ENCODE measurements at places on chromosomes 2 and 18.

DNA sequence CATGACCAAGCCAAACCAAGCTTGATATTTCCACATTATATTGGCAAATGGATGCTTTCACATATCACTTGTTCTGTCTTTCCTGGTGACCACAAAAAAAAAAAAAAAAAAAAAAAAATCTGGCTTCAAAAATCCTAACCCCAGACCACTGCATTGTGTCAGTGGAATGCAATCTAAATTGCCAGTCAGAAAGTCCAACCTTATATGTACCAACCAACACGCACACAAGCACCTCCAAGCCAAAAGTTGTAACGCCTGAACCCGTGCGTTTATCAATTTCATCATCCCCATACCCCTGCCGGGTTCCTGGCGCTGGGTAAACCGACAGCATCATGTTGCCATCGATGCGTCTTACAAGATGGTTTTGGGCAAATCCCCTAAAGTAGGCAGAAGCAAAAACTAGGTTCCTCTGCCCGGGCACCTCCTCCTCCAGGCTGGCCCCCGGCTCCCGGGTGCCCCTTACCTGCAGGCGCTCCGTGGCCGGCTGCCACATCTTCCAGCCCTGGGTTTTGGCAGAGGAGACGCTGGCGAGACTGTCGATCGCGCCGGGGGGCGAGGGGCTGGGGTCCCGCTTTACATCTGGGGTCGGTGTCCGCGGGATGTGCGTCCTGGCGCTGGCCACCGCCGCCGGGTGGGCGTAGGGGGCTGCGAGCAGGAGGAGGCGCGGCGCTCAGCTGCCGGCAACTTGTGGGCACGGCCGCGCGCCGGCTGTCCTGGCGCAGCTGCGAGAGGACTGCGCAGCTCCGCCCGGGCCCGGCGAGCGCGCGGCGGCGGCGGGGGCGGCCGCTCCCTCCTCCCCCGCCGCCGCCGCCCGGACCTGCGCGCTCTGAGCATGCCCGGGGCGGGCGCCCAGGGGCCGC lies at the start of gene PID1:
TSS of gene PID1 (minus strand) at position 737 of the 860 bp plus-strand sequence. CDS start at position 493, 244 bp downstream.
- no peak for DNase-seq

- no peak for DNase-seq
Observed at GRCh38 chr2:65730186-65730585, 297.8 kb upstream of the SPRED2 start.

DNA sequence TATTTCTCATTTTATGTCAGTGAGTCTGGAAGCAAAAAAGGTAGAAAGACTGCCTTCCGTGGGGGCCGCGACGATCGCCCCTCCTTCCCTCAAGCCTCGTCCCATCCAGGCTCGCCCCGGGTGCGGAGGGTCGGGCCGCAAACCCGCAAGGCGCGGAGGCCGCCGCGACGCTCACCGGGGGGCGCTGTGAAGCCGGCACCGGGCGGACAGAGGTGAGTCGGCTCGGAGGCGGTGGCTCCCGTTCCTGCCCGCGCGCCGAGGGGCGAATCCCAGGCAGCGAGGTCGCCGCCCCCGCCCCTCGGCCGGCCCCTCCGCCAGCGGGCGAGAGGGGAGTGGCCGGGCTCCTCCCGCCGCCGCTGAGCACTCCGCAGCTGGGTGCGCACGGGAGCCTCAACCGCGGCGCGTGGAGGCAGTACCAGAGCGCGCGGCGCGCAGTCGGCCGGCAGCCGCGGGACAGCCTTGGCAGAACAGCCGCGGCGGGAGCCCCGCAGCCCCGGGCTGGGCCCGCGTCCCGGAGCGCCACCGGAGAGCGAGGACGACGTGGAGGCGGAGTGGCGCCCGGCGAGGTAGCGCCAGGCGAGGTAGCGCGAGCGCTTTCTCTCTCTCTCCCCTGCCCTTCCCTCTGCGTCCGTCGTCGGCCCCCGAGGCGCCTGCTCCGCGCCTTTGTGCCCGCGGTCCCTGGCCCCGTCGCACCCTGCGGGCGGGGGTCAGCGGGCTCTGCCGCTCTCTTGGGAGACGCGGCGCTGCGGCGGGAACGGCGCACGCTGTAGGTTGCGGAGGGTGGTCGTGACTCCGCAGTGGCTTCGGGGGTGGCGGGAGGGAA lies at the start of gene MYO1B:
TSS of gene MYO1B (plus strand) at position 359 of the 823 bp plus-strand sequence. CDS start 31,492 bp downstream, outside the sequence.
- DNase-seq: peak; percentile 59

DNA sequence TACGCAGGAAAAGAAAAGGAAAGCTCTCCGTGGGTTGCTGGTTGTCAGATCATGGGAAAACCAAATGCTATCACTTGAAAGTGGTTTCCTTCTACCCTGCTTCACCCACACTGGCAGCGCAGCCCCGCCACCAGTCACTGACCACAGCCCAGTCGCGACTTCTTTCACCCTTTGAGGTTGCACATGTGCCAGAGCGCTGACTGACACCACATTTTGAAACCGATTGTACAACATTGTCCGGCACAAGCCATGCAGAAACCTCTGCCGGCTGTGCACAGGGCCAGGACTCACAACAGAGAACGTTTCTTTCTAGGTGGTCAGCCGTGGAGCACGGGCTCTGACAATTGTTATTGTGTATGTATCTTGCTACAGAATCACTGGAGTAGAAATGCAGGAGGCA lies 827.2 kb upstream of the POU3F3 start:
- no peak for DNase-seq

GRCh38 chr2:60535685-60536312 lies 17.7 kb downstream of the BCL11A start:
- no peak for DNase-seq

- DNase-seq: no peak
Observed at GRCh38 chr2:145777914-145778313, 1258.0 kb upstream of the ZEB2 start.

GRCh38 chr2:128488434-128488833 lies 169.8 kb upstream of the HS6ST1 start:
- DNase-seq: no peak

GRCh38 chr2:104856086-104856972 lies 2.4 kb downstream of the POU3F3 start:
- no peak for DNase-seq

- DNase-seq: peak; percentile 46
Observed at GRCh38 chr2:174771631-174772471, 7.6 kb upstream of the CHRNA1 start.

DNA sequence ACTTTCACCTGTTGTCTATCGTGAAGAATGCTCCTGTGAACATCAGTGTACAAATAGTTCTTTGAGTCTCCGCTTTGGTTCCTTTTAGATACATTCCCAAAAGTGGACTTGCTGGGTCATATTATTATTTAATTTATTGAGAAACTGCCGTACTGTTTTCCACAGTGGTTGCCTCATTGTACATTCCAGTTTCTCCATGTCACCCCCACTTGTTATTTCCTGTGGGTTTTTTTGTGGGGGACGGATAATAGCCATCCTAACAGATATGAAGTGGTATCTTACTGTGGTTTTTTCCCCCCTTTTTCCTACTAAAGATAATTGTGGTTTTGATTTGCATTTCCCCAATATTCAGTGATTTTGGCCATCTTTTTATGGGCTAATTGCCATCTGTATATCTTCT lies 53.8 kb downstream of the SMCHD1 start:
- no peak for DNase-seq

GRCh38 chr2:64910972-64911433 lies 78.2 kb upstream of the SLC1A4 start:
- peak; percentile 31 for DNase-seq

- no peak for DNase-seq
Observed at GRCh38 chr18:43772907-43773306, 495.6 kb upstream of the SYT4 start.

GRCh38 chr2:44560352-44560751 lies 198.6 kb downstream of the CAMKMT start:
- DNase-seq: peak; percentile 6

DNA sequence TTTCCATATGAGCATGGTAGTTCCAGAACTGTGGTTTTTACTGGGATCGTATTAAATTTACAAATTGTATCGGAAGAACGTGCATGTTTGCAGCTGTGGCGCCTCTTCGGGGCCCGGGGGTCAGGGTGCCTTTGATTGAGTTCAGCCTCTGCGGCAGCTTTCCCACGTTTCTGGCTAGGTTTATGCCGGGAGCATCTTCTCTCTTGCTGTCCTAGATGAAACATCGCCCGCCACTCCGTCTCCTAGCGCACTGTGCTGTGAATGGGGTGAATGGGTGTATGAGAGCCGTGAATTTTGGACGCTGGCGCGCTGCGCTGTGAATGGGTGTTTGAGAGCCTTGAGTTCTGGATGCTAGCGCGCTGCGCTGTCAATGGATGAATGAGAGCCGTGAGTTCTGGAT lies 12.3 kb downstream of the PDCD1 start:
- DNase-seq: no peak

DNA sequence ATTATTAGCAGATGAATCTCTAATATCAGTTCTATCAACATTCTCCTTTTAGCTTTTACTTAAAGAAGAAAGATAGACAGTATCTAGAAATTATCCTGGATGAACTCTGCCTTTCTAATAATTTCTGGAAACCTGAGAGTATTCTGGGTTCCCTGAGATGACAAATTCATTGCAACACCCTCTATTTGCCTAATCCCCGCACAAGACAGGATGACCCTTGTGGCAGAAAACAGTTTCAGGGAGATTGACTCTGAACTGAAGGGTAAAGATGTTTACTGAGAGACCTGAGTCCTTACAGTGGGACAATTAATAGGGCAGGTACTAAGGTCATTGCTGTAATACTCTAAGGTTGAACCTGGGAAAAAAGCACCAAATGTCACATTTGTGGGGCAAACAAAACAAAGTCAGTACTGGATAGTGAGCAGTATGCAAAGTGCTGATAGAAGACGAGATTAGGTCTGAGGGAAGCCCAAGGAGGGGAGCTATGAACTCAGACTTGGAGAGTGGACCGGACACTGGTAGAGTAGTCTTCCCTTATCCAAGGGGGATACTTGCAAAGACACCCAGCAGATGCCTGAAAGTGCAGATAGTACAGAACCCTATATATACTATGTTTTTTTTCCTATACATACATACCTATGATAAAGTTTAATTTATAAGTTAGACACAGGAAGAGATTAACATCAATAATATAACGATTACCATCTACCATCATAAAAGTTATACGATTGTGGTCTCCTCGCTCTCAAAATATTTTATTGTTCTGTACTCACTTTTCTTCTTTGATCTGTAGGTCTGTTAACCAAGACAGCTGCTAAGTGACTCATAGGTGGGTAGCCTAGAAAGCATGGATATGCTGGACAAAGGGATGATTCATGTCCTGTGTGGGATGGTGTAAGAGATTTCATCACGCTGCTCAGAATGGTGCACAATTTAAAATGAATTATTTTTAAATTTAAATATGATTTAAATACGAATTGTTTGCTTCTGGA lies 148.3 kb upstream of the KLHL14 start:
- no peak for DNase-seq

DNA sequence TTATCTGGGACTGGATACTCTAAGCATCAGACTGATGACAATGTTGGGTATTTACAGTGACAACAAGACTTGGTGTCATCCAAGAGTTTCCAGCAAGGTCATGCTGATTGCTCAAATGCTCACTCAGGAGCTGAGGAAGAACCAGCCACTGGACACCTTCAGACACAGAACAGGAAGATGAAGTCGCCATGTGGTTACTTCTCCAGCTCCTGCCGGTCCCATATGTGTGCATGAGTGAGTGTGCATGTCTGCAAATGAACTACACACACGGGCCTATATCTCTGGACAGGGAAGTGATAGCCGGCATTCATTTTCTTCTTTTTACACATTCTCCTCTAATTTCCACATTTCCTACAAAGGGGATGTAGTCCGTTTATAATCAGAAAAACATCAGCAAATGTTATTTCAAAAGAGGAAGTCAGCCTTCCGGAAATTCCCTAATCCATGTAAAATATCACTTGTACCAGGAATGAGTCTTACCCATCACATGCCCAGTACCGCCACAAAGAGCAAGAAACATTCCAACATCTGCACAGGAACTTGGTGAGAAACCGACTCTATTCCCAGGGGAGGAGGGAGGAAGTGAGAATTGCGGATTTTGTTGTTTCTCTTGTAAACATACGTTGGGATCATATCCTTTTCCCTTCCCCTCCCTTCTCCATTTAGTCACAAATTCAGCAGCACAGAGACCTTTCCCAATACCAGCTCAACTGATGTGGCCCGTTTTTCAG lies 10.8 kb downstream of the RFX8 start:
- DNase-seq: no peak

- peak; percentile 70 for DNase-seq
Observed at GRCh38 chr2:64807417-64807816, 153.7 kb upstream of the SERTAD2 start.

DNA sequence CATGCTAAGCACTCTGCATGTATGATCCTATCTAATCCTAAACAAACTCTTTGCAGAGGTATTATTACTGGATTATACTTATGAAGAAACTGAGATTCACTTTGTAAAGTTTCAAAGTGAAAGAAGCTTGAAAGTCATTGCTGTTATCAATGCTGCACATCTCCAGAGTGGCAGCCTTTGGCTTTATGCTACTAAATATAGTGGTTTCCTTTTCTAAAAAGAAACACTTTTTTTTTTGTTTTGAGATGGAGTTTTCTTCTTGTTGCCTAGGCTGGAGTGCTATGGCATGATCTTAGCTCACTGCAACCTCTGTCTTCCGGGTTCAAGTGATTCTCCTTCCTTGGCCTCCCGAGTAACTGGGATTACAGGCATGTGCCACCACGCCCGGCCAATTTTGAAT lies 114.9 kb upstream of the RAB27B start:
- DNase-seq: no peak

DNA sequence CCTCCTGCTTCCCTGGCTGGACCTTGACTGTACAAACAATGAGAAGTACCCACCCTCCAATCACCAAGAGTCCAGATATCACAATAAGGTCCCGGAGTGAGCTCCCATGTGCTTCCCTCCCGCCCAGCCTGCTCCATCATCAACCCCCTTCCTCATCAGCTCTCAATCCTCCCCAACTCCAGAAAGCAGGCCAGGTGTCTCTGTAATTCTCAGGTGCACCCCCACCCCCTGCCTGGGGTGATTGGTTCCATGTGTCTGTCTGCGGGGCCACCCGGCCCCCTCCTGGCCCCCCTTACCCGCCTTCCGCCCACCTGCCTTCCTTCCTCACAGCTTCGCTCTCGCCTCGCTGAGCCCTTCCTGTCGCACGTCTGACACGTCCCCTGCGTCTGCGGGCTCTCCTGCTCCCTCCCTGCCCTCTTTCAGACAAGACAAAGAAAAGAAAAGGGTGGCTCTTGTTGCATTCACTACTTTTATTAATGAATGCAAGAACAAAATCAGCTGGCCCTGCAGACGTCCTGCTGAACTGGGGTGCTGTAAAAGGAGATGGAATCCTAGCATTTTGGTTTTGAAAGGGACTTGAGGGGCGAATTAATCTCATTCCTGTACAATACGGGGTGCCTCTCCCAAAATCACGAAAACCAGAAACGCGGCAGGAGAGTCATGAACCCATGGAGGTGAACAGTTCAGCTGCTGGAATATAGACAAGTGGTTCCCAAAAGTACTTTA lies 26.5 kb upstream of the IGFBP2 start:
- DNase-seq: peak; percentile 80

- no peak for DNase-seq
Observed at GRCh38 chr2:165697748-165698443, 96.2 kb downstream of the GALNT3 start.
